ENCODE measurements at places on chromosomes 16 and 17. TPM values are rescaled to one million over a fixed set of nuclear protein-coding genes. Genes with fewer than 3 reads are reported as not detected.

The VAT1L gene
- 33.8 TPM for total RNA-seq

The VMP1 gene
- 83.1 TPM for total RNA-seq

The RNF222 gene
- 0.09 TPM for total RNA-seq

The DNAH17 gene
- 0.33 TPM for total RNA-seq

The HYDIN gene
- 1.7 TPM for total RNA-seq

The TGFB1I1 gene
- total RNA-seq: 15.5 TPM

The ARL4D gene
- 6.4 TPM for total RNA-seq

The SLFN5 gene
- 3.5 TPM for total RNA-seq

The HID1 gene
- total RNA-seq: 12.7 TPM

The KRT13 gene
- total RNA-seq: not detected

The CRYBA1 gene
- not detected for total RNA-seq

The SNF8 gene
- 139 TPM for total RNA-seq

Data from H9 (cell line).